Stimulated activated CD8-positive, alpha-beta memory T cell treated with anti-CD3 and anti-CD28 coated beads, Interleukin-15, amount 100 ng/mL, for 4 hours (primary cell): ENCODE measurements at places on chromosomes 5 and 9.

- no peak for DNase-seq
Observed at GRCh38 chr5:14039576-14039975, 95.1 kb upstream of the DNAH5 start.

- DNase-seq = no peak
Observed at GRCh38 chr5:55220433-55221185, 6.5 kb downstream of the MCIDAS start.

GRCh38 chr5:83662558-83662957 lies 58.1 kb downstream of the HAPLN1 start:
- no peak for DNase-seq

- DNase-seq = no peak
Observed at GRCh38 chr9:136050701-136051452, 44.2 kb downstream of the NACC2 start.

- no peak for DNase-seq
Observed at GRCh38 chr5:76620166-76620565, 3.0 kb downstream of the F2RL2 start.
